Activated naive CD4-positive, alpha-beta T cell (primary cell): ENCODE measurements at places on chromosomes 5 and 9.

DNA sequence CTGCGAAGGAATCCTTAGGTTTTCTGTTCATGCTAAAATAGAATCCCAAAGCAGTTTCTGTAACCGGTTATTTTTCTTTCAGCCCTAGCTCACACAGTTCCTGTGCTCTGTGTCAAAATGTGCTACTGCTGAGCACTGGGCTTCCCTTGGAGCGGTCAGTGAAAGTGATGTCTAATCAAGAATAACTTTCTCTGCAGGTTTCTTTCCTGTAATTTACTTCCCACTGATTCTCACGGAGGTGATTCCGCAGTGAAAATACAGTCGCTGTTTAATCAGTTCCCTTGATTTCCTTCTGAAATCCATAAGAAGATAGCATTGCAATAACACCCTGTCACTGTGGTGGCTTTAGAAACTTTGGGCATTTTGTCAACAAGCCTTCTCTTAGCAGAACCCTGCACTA is 112.0 kb upstream of the ISL1 start:
- DNase-seq: no peak

DNA sequence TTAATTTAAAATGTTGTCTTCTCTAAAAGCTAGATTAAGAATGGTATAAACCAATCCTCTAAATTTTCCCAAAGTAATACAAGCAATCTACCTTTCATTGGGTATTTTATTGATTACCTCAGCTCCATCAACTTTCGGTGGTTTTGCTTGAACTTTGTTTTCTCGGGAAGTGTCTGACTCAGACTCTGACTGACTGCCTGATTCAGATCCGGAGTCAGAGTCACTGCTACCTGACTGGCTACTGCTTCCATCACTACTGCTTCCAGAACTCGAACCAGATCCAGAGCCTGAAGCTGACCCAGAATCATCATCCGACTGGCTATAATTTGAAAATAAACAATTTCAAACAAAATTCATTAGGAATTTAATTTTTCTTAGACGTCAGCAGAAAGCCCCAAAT is 24.0 kb downstream of the CHD1 start:
- DNase-seq: no peak

- no peak for DNase-seq
Observed at GRCh38 chr5:53109056-53109442, 508 bp downstream of the MOCS2 start.

DNA sequence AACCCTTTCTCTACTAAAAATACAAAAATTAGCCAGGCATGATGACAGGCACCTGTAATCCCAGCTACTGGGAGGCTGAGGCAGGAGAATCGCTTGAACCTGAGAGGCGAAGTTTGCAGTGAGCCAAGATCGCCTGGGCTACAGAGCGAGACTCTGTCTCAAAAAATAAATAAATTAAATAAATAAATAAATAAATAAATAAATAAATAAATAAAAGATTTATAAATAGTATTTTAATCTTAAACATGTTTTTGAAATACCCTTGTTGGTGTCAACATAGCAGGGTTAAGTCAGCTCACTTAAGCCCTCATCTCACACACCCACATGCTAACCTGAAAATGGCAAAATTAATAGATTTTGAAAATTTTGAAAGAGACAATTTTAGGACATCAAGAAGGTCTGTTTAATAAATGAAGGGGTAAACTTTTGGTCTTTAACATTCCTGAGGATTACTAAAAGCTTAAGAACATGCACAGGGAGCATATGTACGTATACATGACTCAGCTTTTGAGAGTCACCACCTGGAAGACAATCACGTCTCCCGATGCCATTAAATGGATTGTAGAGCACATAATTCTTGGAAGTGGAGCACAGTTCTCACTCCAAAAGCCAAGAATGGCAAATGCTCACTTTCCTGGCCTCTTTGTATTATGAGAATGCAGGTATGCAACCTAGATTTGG is 202.5 kb downstream of the GDNF start:
- DNase-seq: no peak

GRCh38 chr9:129908906-129909305 is 73.6 kb downstream of the USP20 start:
- DNase-seq: no peak

- DNase-seq: no peak
Observed at GRCh38 chr5:157994906-157995519, 136.1 kb upstream of the CLINT1 start.

DNA sequence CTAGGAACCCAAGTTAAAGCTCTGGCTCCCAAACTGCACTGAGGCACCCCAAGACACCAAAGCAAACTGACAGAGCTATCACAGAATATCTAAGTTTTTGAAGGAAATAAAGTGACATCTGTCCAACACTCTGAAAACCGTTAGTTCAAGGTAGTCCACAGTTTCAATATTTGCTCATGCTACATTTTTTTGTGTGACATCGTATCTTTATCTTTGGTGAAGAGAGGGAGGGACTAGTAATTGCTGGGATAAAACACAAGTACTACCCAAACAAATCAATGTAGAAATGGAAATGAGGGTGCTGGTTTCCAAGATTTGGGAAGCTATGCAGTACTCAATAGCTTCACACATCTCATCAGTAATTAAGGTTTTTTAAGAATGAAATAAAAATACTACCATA is 20.6 kb downstream of the LIFR start:
- DNase-seq: no peak

- no peak for DNase-seq
Observed at GRCh38 chr9:21477466-21477865, 4.6 kb downstream of the IFNE start.

- DNase-seq: no peak
Observed at GRCh38 chr5:91016954-91017700, 366.0 kb downstream of the ARRDC3 start.

DNA sequence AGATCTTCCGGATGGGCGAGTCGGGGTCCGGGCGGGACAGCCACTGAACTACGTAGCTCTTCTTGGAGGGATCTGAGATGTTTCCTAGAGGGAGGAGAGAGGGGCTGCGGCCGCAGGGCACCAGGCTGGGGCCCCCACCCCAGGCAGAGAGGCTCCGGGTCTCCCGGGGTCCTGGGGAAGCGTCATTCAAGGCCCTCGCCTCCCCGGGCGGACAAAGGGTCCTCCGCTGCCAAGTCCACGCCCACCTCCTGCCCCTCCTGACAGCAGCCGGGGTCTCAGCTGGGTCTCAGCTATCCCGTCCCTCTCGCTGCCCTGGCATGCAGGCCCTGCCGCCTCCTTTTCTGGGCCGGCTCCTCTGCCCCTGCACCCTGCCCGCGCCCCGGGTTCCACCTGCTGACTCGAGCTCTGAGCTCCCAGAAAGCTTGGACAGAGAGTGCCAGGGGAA is 61.5 kb downstream of the ZNF354C start:
- no peak for DNase-seq

DNA sequence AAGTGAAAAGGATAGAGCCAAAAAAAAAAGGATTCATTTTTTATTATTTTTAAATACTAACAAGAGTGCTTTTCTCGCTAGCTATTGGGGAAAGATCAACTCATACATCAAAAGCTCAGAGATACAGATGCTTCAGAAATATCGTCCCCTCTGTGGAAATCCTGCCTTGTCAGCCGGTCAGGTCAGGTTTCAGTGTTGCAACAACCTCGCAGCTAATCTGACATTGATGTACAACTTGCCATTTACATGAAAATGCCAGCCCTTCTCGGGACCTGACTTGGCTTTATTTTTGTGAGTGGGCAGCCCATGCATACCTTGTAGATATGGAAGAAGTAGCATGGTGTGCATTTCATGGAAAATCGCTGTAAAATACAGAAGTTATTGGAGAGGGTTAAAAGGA is 358.8 kb upstream of the ADAMTS16 start:
- DNase-seq: no peak

DNA sequence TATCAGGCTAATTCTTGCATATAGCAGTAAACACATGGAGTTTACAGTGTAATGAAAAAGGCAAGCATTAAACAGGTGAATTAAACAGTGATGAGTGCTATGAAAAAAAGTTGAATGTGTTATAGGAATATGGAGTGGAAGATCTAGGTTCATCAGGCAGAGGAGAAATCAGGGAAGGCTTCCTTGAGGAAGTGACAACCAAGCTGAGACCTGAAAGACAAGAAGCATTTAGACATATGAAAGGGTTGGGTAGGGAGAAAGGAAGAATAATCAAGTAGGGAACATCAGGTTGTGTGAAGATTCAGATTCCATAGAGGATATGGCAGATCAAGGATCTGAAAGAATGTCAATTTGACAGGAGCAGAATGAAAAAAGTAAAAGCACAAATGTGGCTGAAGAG is 612.5 kb downstream of the PRELID2 start:
- no peak for DNase-seq

GRCh38 chr9:73155377-73155776 is 3.7 kb downstream of the ANXA1 start:
- DNase-seq: no peak

GRCh38 chr9:85040821-85041465 is 371.4 kb downstream of the NTRK2 start:
- no peak for DNase-seq

GRCh38 chr5:54774281-54775170 is 210.9 kb downstream of the ESM1 start:
- no peak for DNase-seq

DNA sequence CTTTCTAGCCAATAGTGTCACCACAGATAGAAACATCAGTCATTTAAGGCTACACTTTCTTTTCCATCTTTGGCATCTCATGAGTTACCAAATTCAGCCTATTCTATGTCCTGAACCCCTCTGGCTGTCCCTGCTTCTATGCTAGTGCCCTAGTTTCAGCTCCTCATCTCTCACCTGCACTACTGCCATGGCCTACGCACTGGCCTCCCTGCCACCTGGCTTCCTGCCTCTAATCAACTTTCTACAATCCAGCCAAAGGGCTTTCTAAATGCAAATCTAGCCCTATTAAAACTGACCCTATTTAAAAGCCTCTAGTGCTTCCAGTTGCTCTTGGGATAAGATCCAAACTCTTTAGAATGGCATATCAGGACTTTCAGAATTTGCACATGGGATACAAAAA is 482.9 kb downstream of the TMEM38B start:
- DNase-seq: no peak

DNA sequence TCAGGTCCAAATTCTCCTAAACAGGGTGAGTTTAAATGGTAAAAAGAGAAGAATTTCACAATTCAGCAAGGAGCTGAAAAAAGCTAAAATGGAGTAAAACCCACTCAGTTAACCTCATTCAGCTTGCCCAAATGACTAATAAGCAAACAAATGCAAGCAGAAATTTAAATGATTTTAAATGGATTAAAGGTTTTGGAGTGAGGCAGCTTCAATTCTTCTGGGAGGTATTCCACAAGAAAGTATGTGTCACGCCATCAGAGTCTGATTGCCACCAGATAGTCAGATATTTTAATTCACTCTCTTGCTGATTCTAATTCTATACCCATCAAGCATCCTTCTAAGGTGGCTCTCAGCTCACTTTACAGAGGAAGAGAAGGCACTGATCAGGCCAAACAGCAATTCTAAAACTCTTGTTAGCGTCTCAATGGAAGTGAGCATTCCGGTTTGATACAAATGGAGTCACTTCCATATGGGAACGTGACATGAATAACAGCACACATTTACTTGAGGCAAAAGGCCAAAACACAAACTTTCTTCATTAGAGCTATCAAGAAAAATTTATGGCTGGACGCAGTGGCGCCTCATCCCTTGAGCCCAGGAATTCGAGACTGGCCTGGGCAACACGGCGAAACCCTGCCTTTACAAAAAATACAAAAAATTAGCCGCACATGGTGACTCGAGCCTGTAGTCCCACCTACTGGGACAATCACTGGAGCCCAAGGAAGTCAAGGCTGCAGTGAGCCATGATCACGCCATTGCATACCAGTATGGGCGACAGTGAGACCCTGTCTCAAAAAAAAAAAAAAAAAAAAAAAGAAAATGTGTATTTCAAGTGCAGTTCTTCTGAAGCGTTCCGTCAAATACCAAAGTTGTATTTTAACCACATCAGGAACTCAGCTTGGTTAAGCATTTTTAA is 2.0 kb downstream of the CLK4 start:
- DNase-seq: no peak

- DNase-seq: no peak
Observed at GRCh38 chr5:140338908-140339307, 7.5 kb downstream of the HBEGF start.

- no peak for DNase-seq
Observed at GRCh38 chr9:79598562-79599345, 27.0 kb downstream of the TLE4 start.

GRCh38 chr9:96486386-96487028 is 36.5 kb downstream of the HABP4 start:
- no peak for DNase-seq

GRCh38 chr5:150255659-150256409 is 33.7 kb downstream of the CAMK2A start:
- no peak for DNase-seq

DNA sequence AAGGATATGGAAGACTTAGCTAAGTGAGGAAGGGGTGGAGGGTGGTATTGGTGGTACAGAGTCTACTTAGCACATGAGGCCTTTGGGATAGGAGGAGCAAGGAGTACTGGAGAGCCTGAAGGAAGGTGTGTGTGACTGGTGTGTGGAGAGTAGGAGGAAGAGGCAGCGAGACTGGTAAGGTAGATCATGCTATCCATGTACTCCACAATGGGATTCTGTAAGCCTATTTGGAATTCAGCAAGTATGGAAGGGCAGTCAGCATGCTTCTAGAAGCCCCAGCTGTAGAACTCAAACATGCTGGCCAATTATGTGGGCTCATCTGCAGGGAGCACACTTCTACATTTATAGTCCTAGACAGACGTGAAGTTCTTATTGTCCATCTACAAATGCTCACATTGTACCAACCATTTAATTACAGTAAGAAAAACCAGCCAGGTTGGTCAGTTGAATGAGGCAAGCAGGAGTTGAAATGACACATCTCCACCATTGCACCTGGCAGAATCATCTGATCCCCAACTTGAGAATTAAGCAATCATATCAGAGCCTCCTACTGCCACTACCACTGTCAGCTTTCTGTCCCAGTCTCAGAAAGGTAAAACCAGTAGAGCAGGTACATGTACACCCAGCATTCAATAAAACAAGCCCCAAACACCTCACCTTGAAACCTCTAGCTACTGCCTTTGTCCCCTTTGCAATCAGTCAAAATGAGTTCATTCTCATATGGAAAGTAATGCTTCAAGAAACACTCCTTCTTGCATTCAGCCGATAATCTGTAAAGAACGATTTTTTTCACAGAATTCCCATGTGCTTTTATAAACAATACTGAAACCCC is 60.9 kb upstream of the GLRX start:
- no peak for DNase-seq

DNA sequence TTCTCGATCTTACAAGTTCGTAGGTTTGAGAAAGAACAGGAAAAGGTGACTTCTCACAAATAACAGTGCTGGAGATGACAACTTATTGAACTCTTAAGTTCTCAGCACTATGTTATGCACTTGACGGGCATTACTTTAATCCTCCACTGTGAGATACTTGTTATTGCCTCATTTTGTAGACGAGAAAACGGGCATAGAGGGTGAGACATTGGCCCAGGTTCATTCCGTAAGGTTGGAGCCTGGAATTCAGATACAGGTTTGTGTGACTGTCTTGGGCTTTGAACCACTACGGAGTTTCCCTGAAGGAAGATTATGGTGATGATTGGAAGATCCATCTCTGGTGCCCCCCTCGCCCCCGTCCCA is 657 bp downstream of the MAT2B start:
- DNase-seq: no peak

- DNase-seq: no peak
Observed at GRCh38 chr5:151742870-151743294, 15.5 kb downstream of the ATOX1 start.
